ENCODE measurements at places on chromosomes 5 and 9.

- no peak for DNase-seq
These were observed 52.1 kb downstream of the C9orf50 start for GRCh38 chr9:129568560-129569501.

- no peak for DNase-seq
These were observed 1.8 kb upstream of the KLF4 start for GRCh38 chr9:107491081-107492053.

GRCh38 chr9:114093761-114094505 lies 5.2 kb downstream of the KIF12 start:
- no peak for DNase-seq

DNA sequence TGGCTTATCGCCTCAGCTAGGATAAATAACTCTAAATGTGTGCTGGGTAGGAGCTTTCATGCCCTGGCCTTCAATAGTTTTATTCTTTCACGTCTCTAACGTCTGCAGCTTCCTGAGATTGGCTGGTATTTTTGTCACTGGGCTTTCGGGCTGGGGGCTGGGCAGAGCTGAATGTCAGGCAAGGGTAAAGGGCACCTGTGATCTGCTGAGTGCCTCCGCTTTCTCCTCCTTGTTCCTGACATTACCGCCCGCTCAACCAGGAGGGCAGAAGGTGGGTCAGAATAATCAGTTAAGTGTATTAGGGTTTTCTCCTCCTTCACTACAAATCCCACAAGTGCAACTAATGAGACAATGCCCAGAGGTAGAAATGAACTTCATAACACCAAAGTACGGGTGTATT lies 216.6 kb downstream of the TSSK1B start:
- no peak for DNase-seq

DNA sequence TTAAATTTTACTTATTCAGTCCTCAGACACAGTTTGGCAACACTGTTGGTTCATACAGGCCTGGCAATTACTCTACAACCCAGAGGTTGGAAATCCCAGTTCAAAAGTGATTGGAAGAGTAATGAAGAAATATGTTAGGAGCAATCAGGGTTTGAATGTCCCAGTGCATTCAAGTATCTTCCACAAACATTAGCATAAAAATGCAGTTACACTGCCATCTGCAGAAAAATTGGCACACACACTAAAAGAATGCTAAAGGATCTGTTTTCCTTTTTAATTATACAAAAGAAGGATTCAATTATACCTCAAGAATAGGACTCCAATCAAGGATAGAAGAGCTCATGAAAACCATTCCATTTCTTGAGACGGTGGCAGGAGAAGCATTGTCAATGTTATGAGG lies 130.2 kb downstream of the DNAH5 start:
- DNase-seq, result no peak

- no peak for DNase-seq
These were observed 52.2 kb downstream of the LURAP1L start for GRCh38 chr9:12826924-12827565.

GRCh38 chr5:3101561-3101960 lies 350.1 kb upstream of the IRX2 start:
- no peak for DNase-seq

GRCh38 chr5:130222573-130222972 lies 318.3 kb downstream of the CHSY3 start:
- DNase-seq, result no peak

- no peak for DNase-seq
These were observed 356.6 kb upstream of the IRX4 start for GRCh38 chr5:2239201-2239910.

- no peak for DNase-seq
These were observed 2.2 kb downstream of the ADGRV1 start for GRCh38 chr5:90560771-90561170.

- no peak for DNase-seq
These were observed 5.3 kb upstream of the DDX4 start for GRCh38 chr5:55732585-55732984.

DNA sequence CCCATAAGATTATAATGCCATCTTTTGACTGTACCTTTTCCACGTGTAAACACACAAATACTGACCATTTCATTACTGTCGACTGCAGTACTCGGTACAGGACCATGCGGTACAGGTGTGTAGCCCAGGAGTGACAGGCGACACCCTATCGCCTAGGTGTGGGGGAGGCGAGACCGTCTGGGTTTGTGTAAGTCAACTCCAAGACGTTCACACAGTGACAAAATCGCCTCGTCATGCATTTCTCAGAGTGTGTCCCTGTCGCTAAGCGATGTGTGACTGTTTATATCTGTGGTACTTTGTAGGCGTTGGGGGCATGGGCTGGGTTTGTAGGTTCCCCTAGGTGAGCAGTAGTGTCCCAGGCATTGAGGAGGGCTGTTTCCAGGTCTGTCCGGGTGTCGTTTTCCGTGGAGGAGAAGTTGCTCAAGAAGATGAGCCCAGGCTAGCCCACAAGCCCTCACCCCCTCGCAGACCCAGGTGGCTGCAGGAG lies 20.3 kb downstream of the NEK6 start:
- no peak for DNase-seq

DNA sequence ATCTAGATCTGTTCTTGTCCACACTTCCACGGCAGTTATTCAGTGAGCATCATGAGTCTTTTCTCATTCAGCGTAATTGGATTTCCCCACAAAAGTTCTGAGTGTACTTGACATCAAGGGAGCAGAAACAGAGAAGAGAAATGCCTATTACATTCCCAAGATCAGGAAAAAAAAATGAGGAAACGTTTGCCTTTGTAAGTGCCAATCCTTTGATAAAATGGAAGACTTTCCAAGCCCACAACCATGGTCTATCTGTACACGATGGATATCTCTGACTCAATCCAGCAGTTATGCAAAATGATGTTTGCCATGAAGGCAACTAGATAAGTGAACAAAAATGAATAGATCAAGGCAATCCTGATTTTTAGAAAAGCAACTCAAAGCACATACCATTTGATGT lies 235.9 kb downstream of the DOCK8 start:
- DNase-seq, result no peak

DNA sequence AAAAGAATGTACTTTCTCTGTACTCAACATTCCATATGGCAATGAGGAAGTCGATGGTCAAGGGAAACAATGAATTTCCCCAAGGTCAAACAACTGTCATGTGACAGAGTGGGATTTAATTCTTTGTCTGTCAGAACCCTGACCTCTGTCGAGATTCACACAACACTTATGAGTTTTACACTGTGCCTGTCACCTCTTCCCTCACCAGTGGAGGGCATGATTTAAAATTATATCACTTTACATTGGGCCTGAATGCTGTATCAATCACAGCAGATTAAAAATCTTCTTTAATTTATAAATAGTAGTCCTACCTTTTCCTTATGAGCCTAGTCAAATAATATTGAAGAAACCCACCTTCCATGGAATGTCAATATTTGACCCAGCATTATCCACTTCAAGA lies 276.7 kb downstream of the CDH10 start:
- DNase-seq, result no peak

DNA sequence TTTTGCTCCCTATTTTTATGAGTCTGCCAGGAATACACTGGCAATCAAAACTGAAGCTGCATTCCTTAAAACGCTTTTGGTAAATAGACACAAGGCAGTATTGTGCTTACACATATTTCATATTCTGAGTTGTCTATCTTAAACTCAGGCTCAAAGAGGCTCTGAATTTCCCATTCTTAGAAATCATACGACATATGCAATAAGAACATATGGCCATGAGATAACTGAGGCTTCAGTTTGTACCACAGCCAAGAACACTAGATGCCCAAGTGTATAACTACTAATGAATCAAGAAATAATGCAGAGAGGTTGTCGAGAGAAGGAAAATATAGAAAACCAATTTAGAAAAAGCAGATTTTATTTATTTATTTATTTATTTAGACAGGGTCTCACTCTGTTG lies 357.4 kb downstream of the NDUFS4 start:
- no peak for DNase-seq

GRCh38 chr9:129557192-129558036 lies 63.5 kb downstream of the C9orf50 start:
- no peak for DNase-seq

GRCh38 chr5:133117166-133117911 lies 65.5 kb downstream of the HSPA4 start:
- DNase-seq, result no peak

DNA sequence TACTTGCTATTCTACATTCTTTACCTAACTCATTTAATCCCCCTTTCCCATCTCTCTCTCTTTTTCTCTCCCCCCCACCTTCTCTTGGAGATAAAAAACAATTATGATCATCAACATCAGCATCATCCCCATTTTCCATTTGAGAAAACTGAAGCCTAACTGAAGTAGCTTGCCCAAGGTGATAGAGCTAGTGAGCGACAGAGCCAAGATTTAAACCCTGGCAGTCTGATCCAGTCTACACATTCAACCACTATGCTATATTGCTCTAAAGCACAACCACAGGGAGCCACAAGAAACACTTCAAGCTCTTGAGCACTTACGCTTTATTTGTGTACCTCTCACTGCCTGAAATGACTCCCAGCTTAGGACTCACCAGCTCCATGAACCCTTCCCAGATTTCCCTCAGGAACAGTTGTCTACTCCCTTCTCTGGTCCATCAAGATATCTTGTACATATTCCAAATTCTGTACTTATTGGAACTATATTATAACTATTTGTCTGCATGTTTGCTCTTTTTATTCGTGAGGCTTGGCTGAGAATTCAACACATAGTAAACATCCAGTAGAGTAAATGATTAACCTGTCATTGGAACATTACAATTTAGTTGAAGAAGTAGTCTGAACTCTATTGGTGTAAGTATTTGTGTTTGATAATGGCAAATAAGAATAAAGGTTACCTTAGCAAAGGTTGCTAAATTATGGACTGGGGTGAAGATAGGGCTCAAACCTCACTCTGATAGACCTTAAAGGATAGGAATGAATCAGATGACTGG lies 164.8 kb downstream of the EFNA5 start:
- no peak for DNase-seq

DNA sequence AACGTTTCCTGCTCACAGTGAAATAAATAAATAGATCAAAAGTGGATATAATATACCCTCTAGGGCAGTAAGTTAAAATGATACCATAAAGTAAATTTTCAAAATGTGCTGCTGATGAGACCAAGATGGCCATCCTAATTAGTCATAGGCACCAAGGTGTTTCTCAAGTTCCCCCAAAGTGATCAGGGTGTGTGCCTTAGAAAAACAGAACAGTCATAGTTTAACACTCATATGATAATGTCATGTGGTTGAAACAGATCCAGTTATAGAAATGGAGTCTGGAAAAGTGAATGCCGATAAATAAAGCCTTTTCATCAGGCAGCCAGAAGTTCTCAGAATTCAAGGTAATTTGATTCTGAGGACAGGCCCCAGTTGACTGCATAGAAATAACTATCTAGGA lies 161.5 kb upstream of the CDKN2B start:
- no peak for DNase-seq

- DNase-seq, result no peak
These were observed 39.9 kb downstream of the MVB12B start for GRCh38 chr9:126366366-126367011.

DNA sequence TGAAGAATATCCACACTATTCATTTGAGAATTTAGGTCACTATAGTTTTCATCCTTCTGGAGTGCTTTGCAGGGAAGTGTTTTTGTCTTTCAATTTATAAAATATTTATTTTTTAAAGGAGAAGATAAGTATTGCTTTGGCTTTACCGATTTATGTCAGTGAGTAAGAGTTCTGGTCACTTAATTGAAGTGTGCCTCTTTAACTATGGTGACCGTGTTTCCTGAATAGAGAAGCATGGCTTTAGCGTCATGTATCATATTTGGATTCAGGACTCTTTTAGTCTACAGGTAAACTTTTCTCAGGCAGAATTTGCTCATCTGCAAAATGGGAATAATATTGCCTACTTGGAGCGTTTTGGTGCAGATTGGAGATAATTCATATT lies 902 bp downstream of the BDP1 start:
- DNase-seq, result no peak

DNA sequence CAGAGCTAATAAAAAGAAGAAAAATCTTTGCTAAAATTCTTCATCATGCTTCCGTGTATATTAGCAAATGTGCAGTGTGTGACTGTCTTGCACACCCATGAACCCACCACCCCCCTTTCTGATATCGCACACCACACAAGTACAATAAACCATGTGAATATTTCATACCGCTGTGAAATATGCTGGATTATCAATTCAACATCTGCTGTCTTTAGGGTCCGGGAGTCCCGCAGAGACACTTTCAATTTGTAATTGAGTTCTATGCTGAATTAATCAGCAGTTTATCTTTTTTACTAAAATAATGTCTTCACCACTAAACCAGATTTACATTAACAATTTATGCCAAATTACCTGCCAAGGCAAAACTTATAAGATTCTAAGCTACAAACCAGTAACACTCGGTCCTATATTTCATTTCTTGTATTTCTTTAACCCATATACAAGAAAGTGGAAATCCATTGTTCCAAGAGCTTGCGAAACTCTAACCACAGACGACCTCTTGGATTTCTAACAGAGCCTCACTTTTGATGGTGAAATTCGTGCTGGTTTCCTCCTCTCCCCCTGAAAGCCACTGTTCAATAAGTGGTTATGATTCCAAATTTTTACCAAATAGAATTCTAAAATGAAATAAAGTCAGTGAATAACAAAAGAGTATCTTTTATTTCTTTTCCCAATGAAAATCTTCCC lies 44.2 kb downstream of the PSMB7 start:
- no peak for DNase-seq

DNA sequence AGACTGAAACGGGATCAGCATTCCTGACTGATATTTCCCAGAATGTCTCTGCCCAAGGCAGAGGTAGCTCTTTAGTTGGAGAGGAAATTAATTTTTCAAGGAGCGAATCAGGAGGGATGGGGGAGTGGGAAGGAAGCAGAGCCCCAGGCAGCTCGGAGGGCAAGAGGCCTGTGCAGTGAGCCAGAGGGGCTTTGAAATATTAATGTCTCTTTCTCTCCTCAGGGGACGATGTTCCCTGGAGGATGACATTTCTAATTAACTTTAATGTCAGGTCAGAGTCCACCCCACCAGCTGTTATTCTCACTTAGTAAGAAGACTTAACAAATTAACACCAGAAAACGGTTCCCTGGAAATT lies 45.6 kb downstream of the SLC6A7 start:
- no peak for DNase-seq

DNA sequence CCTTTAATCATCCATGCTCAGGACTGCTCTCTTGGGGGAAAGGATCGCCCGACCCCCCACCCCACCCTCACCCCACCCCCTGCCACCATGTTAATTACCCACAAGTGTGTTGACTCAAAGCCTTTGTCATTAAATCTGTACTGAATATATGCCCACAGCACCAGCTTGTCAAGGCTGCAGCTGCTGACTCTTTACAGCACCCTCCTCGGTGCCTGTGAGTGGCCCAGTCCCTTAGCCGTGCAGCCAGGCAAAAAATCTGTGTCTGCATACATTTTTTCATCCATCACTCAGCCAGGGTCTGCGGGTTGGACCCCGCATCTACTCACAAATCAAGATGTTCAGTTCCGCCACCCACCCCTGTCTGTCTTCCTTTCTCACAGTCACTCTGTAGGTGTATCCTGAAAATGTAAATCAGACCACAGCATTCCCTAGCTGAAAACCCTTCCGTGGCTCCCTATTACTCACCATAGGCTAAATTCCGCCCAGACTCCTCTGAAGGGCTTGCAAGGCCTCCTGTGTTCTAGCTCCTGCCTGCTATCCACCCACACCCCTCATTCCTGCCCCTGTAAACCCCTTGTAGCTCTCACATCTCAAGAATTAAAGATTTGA lies 53.7 kb upstream of the KCNIP1 start:
- no peak for DNase-seq

- no peak for DNase-seq
These were observed 487 bp downstream of the SPATA24 start for GRCh38 chr5:139403418-139403786.

All from CD4-positive, alpha-beta T cell treated with Interleukin-17A for 1 hour (primary cell).